ENCODE measurements at places on chromosomes 4 and X.

DNA sequence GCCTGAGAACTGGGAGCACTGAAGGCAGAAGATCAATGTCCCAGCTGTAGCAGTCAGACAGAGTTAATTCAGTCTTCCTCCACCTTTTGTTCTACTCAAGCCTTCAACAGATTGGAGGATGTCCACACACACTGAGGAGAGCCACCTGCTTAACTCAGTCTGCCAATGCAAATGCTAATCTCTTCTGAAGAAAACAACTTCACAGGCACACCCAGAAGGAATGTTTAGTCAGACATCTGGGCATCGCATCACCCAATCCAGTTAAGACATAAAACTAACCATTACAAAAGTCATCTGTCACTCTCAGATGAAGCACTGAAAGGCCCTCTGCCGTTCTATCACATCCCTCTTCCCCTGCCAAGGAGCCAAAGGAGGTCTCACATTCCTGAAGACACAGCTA lies 173.7 kb downstream of the CENPC start:
- DNase-seq: no peak

GRCh38 chrX:102085706-102086105 lies 39.8 kb upstream of the TCEAL2 start:
- no peak for DNase-seq

GRCh38 chrX:104316739-104317138 lies 62.0 kb upstream of the ESX1 start:
- no peak for DNase-seq

DNA sequence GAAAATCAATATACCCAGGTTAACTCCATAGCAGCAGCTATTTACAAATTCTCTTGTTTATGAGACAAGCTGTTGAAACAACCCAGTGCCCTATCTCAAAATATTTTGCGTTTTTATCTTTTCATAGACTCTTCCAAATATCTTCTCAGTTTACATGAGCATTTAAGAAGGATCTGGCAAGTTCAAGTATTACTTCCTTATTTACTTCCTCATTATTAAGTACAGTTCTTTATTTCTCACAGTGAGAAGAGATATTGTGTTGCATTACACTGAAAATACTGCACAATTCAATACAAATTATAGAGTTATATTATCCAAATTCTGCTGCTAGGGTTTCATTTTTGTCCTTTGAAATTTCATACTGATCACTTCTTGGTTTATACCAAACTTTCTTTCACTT lies 43.6 kb upstream of the UCP1 start:
- DNase-seq: no peak

DNA sequence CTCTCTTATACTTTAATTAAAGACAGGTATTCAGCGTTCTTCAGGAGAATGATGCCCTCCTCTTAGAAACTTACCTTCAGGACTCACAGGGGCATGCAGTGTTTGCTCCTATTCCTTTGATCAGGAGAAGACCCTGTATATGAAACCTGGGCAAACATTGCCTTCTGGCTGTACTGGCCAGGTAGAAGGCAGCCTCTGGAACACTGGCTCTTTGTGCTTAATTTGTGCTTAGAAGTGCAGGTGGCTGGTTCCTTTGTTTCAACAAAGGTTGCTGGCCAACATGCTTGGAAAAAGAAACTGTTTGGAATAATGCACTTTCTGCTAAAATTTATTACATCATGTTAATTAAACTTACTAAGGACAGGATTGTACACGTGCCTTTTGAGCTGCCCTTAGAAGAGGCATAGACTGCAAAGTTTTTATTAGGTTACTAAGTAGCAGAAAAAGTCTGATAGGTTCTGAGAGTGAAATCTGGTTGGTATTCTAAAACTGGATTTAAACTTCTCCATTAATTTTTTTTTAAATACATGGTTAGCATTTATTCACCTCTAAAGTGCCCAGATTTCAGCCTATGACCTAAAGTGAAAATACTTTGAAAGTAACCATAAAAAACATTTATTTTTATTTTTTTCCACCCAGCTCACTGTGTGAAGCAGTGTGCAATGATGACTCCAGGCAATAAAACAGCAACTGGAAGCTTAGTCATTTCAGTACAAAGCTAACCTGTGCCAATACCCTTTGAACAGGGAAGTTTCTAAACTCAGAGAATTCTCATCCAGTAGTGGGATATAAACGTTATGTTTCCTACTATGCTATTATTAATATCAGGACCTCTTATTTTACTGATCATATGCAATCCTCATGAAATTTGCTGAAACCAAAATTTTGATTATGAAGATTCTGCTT lies 11.3 kb downstream of the RASSF6 start:
- DNase-seq: no peak

- DNase-seq: no peak
Observed at GRCh38 chr4:171025343-171025742, 787.9 kb upstream of the GALNTL6 start.

DNA sequence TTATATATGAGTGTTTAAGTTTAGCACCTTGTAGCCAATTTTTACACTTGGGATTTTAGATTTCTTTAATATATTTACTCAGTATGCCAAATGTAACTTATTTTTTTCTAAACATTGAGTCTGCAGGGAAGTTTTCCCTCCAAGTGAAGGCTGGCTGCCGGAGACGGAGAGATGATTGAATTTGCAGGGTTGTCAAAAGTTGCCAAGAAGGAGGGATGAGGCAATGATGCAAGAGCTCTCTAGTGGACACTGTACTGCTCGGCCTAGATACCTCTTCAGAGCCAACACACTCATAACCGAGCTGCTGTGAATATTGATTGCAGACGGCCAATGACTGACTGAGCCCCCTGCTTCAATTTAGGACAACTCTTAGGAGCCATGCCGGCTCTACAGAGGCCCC lies 318.6 kb upstream of the CASK start:
- no peak for DNase-seq
